ENCODE measurements at places on chromosomes 3 and 15. TPM values are rescaled to one million over a fixed set of nuclear protein-coding genes. Genes with fewer than 3 reads are reported as not detected.

DNA sequence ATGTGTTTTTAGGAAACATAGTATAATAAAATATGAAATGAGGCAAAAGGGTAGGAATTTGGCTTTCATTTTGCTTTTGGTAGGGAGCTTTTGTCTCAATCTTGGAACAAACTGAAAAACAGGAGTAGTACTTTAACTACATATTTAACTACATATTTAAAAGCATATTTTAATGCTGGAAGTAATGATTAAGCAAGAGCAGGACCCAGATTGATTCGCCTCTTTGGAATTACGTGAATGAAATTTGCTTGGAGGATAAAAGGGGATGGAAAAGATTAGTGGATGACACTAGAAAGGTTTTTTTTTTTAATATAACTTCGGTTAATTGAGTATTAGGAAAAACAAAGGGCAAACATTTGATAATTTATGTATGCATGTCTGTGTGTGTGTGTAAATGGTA, 11.2 kb upstream of the TMEM212 start:
- DNase-seq = no peak

Gene GOLGA8Q
- not detected for total RNA-seq

GRCh38 chr3:56833022-56833421, 31.3 kb upstream of the ARHGEF3 start:
- DNase-seq = no peak

DNA sequence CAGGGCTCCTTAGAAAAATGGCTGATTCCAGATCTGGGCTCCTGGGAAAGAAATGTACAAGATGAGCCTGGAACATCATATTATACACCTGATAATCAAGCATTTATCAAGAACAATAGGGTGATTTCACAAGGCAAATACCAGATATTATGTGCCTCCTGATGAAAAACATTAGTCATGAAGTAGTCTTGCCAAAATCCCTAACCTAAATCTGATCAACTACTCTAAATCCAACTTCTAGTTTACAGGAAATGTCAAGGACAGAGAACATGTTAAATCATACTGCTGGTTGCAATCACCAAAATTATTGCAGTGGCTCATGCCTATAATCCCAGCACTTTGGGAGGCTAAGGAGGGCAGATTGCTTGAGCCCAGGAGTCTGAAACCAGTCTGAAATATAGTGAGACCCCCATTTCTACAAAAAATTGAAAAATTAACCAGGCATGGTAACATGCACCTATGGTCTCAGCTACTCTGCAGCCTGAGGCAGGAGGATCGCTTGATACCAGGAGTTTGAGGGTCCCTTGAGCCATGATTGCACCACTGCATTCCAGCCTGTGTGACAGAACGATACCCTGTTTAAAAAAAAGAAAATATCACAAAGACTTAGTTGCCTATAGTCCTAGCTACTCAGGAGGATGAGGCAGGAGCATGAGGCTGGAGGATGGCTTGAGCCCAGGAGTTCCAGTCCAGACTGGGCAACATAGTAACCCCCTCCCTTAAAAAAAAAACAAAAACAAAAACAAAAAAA, 34.9 kb upstream of the ATP13A3 start:
- no peak for DNase-seq

Gene IMPG2
- total RNA-seq = 0.66 TPM

DNA sequence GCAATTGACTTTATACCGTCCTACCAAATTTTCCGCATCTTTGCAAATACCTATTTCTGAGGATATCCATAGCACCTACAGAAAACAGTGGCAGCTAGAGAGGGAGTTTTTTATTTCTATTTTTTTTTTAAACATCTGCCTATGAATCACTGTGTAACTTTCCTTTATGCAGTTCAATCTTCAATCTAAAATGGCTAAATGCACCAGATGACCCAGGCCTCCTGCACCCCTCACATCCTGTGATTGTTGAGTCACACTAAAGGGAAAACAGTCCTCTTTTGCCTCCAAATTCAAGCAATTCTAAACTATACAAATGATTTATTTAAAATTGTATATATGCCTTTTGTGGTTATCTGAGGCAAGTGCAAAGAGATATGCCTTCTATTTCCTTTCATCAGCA, 20.1 kb upstream of the BCL6 start:
- no peak for DNase-seq

Gene SLC51A
- total RNA-seq = not detected

GRCh38 chr15:34650177-34650576, 66.7 kb upstream of the GOLGA8B start:
- DNase-seq = no peak
